H1 (cell line): ENCODE measurements at places on chromosomes 13 and 19. TPM values are rescaled to one million over a fixed set of nuclear protein-coding genes. Genes with fewer than 3 reads are reported as not detected.

DNA sequence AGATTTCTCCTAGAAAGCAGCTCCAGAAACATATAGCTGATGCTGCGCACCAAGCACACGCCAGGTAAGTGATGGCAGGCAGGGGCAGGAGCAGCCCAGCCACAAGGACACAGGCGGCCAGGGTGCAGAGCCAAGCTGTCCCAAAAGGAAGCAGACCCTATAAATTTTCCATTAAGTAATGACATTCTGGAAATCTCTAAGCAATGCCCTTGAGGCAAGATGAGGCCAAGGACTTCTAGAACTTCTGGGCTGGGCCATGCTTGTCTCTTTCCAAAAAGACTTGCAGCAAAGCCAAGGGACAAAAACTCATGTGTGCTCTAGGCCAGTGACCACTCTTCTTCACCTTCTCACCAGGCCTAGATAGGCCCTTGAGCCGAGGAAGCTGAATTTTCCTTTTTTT, 42.2 kb upstream of the EPHX3 start:
- peaks cover 28% of the 10 kb centered on the region for H3K36me3 ChIP-seq
- no peaks in the 10 kb centered on the region for H3K27me3 ChIP-seq
- no peaks in the 10 kb centered on the region for H3K4me1 ChIP-seq
- H3K4me3 ChIP-seq = no peak overlapping the region

DNA sequence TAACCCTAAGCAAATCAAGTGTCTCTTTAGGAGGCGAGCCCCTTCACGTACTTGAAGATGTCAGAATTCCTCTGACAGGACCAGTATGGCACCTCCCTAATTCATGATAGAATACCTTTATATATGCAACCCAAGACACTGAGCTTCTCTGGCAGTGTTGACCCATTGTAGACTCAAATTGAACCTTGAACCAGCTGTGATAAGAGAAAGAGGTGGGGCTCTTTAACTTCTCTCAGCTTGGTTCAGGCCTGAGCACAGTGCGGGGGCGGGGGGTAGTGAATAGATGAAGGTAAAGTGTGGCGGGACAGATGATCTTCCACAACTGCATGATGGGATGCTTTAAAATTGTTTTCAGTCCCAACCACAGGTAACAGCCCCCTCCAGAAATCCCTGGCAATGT, 12.1 kb downstream of the MBNL2 start:
- no peak for DNase-seq
- H3K27ac ChIP-seq = no peak overlapping the region
- peaks cover 53% of the 10 kb centered on the region for H3K27me3 ChIP-seq
- H3K4me1 ChIP-seq = no peaks in the 10 kb centered on the region
- H3K4me3 ChIP-seq = no peak overlapping the region
- no peaks in the 10 kb centered on the region for H3K36me3 ChIP-seq

DNA sequence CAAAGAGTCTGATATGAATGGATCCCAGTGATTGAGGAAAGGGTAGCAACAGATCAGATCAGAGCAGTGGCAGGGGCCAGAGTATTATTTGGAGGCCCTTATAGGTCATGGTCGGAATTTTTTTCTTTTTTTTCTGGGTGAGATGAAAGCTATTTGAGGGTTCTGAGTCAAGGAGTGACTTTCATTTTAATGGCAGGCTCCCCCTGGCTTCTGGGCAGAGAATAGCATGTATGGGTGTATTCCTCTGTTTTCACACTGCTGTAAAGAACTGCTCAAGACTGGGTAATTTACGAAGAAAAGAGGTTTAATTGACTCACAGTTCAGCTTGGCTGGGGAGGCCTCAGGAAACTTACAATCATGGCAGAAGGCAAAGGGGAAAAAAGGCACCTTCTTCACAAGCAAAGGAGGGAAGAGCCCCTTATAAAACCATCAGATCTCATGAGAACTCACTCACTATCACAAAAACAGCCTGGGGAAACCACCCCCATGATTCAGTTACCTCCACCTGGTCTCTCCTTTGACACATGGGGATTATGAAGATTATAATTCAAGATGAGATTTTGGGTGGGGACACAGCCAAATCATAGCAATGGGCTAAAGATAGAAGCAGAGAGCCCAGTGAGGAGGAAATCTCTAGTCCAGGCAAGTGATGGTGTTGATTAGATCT, 3.0 kb upstream of the SLC6A16 start:
- 0 out of 2 replicates have a peak, but pooled peaks cover 5% of the 10 kb centered on the region for H3K36me3 ChIP-seq
- H3K4me1 ChIP-seq = no peaks in the 10 kb centered on the region
- no peaks in the 10 kb centered on the region for H3K27me3 ChIP-seq
- no peak for DNase-seq

DNA sequence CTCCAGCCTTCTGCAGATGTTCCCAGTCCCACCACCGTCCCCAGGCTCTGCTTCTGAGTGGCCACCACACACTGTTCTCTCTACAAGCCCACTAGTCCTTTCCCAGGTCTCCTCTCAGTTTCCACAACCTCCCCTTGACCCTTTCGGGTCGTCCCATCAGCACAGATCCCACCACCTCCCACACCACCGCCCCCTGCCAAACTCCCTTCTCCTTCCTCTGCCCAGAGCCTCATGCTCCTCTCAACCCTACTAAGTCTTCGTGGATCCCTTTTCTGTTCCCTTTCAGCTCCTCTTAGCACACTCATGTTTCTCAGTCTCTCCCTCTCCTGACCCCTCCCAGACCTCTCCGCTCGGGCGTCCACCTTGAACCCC, 1.9 kb downstream of the NAPA start:
- DNase-seq = no peak
- peaks cover 3% of the 10 kb centered on the region; the same call in 1 of the 2 replicates for H3K4me1 ChIP-seq
- H3K36me3 ChIP-seq = no peaks in the 10 kb centered on the region
- H3K27me3 ChIP-seq = no peaks in the 10 kb centered on the region
- H3K27ac ChIP-seq = no peak overlapping the region

DNA sequence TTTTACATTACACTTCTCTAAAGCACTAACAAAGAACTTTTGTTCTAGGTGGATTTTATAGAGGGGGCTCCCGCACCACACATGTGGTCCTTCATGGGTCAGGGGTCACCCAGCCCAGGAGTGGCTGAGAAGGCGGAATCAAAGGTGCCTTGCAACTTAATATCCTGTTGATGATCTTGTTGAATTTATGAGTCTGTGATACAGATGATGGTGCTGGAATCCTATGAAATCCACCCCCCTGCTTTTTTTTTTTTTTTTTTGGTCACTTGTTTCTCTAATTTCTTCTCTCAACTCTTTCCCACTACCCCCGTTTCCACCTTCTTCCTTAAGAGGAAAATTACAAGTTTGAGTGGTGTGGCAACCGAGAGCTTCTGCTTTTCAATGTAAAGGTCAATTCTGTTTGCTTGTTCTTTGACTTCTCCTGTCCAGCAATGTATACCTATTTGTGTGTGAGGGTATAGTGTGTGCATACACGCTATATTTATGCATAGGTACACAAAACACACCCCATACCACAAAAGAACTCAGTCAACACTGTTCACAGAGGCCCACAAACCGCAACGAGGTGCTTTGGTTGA, 4.2 kb upstream of the ZIC2 start:
- peaks cover 28% of the 10 kb centered on the region for H3K4me1 ChIP-seq
- DNase-seq = peak; percentile 43
- peak overlapping the region; percentile 94; the same call in 1 of the 2 replicates for H3K4me3 ChIP-seq
- peaks cover 5% of the 10 kb centered on the region; the same call in 1 of the 2 replicates for H3K36me3 ChIP-seq
- H3K27ac ChIP-seq = no peak overlapping the region

DNA sequence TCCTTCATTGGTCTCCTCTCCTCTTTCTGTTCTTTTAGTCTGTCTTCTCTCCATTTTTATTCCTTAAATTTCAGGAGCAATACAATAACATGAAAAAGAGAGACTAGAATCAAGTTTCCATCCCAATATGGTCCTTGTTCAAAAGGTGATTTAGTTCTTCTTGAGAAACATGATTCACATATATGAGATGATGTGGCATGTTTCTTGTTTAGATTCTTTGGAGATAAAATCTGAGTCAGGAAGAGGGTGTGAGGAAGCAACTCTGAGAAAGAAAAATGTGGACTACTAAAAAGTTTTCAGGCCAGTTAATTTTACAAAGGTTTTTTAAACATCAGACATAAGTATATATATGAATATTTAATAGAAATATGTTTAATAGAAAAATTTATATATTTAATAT, 231.4 kb downstream of the OXGR1 start:
- H3K4me3 ChIP-seq = no peak overlapping the region
- H3K36me3 ChIP-seq = no peaks in the 10 kb centered on the region
- no peaks in the 10 kb centered on the region for H3K4me1 ChIP-seq
- H3K27ac ChIP-seq = no peak overlapping the region

DNA sequence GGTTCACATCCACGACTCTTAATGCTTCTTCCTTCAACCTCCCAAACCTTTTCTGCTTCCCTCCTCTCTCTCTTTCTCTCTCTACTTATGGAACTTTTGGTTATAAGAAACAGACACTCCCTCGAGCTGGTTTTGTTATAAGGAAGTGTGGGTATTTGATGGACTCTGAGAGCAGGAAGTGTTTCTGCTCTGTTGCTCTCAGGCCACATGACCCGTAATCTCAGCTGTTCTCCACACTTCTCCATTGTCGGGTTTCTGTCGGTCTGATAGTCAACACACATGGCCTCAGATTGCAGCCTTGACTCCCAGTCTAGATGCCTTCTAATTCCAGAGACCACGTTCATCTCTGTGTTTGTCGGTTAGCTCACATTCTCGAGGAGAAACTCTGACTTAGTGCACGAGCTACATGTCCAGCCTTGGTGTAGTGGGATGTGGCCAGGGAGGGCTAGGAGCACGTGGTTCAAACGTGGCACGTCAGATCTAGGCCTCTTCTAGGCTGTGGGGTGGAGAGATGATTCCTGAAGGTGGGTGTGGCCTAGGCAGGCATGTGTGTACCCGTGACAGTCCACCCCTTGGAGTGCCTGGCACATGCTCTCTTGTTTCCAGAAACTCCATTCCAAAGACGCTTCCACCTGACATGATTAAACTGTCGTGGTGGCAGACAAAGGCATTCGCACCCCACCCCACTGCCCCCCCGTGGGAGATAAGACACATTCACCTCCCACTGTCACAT, 26.3 kb downstream of the CNFN start:
- no peaks in the 10 kb centered on the region for H3K4me1 ChIP-seq
- no peak overlapping the region for H3K4me3 ChIP-seq
- peaks cover 6% of the 10 kb centered on the region for H3K36me3 ChIP-seq
- H3K27me3 ChIP-seq = no peaks in the 10 kb centered on the region
- H3K27ac ChIP-seq = no peak overlapping the region
- DNase-seq = no peak

- H3K4me3 ChIP-seq = no peak overlapping the region
- H3K4me1 ChIP-seq = no peaks in the 10 kb centered on the region
- no peak for DNase-seq
- no peak overlapping the region for H3K27ac ChIP-seq
These were observed 39.5 kb downstream of the NOTCH3 start for GRCh38 chr19:15161028-15161984.

DNA sequence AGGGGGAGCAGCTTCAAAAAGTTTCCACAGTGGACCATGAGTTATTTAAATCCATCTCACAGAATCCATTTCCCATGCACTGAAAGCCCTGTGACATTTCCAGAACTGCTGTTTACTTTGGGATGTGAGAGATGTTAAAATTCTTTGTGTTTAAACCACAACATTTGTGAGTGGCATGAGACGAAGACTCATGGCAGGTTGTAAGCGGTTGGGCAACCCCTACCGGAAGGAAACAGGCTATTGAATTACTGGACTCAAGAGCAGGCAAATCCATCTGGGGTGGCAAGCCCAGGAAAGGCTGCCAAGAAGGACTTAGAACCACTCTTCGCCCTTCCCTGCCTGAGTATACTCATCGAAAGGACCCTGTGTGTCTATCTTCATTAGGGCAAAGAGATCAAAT, 22.3 kb upstream of the CLDN10 start:
- no peak for DNase-seq
- H3K36me3 ChIP-seq = no peaks in the 10 kb centered on the region
- H3K4me3 ChIP-seq = no peak overlapping the region
- H3K27ac ChIP-seq = no peak overlapping the region

DNA sequence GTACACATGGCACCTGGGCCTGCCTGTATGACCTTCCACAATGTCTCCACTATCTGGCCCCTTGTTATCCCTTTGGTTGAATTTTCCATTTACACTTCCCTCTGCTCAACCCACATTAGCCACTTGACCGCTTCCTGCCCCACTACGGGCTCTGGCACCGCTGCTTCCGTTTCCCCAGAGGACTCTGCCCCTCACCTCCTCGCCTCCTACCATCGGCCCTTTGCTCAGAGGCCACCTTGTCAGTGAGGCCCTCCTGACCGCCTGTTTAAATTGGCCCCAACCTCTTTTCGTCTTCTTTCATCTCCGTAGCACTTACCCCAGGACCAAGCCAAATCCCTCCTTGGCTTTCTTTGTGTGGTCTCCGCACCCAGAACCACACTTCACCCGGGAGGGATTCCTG, 47.4 kb downstream of the SOX1 start:
- H3K4me3 ChIP-seq = no peak overlapping the region
- H3K4me1 ChIP-seq = no peaks in the 10 kb centered on the region
- H3K36me3 ChIP-seq = no peaks in the 10 kb centered on the region
- no peak for DNase-seq

PPP1R13L gene
- 15.3 and 18.4 TPM in 2 replicates for total RNA-seq

ZNF541 gene
- total RNA-seq = 0.50 TPM in 1 of 2 replicates, not detected in the other

CPAMD8 gene
- total RNA-seq = 9.2 and 11.1 TPM in 2 replicates
